Ovary (tissue), 10 donors: ENCODE measurements at places on chromosomes 12 and 14.
A peak's percentile ranks its signal among the peaks of the same experiment; 100 is the strongest.

DNA sequence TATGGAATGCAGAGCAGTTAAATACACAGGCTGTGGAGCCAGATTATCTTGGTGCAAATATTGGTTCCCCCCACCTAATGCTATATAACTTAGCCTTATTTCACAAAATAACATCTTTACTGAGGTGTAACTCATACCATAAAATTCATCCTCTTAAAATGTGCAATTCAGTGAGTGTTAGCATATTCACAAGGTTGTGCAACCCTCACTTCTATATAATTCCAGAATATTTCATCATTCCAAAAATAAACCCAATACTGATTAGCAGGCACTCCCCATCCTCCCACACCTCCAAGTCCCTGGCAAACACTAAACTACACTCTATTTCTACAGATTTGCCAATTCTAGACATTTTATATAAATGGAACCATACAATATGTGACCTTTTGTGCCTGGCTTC lies 116.3 kb upstream of the CNTN1 start:
- DNase-seq = no peak

GRCh38 chr12:116760622-116761020 lies 22.5 kb downstream of the RNFT2 start:
- DNase-seq = no peak

- no peak for DNase-seq
Observed at GRCh38 chr12:28611449-28611848, 421.2 kb downstream of the CCDC91 start.

- no peak for DNase-seq
Observed at GRCh38 chr12:29131539-29131938, 17.5 kb upstream of the FAR2 start.

DNA sequence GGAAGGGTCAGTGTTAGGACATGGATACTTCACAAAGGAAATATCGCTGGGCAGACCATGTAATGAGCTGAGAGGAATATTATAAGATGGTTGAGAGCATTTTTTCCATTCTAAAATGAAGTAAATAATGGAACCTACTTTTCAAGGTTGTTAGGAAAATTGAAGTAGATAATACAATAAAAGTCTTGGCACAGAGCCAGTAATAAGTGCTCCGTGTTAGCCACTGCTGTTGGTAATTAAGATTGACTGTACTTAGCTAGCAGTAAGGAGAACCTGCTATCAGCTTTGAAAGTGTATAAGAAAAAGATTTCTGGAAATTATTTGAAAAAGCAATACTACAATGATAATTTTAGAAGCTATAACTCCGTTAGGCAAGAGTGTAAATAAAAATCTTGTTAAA lies 77.6 kb downstream of the SCAF11 start:
- DNase-seq = no peak

DNA sequence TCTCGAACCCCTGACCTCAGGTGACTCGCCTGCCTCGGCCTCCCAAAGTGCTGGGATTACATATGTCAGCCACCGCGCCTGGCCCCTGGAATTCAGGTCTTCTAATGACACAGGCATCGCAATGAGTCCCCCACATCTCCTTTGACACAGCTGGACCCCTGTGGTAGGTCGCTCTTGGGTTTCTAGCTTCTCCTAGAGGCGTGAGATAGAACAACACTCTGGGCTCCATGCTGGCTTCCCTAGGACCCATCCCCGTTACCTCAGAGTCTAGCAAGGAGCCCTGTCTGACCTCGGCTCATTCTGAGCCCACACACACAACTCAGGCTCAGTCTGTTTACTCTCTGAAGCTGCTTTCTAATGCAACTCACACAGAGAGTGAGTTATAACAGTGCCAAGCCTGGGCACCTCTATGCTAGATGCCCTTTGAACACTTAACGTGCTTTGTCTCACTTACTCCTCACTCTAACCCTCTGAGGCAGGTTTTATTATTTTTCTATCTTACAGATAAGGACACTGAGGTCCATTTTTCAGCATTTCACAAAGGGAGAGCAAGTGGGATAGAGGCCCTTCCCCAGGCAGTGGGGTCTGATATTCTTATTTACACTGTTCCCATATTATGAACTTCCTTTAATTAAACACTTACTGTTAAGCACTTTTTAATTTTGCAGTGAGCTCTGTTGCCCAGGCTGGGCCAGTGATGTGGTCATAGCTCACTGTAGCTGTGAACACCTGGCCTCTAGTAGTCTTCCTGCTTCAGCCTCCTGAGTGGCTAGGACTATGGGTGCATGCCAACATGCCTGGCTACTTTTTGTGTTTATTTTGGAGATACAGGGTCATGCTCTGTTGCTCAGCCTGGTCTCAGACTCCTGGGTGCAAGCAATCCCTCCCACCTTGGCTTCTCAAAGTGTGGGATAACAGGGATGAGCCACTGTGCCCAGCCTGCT lies 40.6 kb upstream of the RBM19 start:
- no peak for DNase-seq

DNA sequence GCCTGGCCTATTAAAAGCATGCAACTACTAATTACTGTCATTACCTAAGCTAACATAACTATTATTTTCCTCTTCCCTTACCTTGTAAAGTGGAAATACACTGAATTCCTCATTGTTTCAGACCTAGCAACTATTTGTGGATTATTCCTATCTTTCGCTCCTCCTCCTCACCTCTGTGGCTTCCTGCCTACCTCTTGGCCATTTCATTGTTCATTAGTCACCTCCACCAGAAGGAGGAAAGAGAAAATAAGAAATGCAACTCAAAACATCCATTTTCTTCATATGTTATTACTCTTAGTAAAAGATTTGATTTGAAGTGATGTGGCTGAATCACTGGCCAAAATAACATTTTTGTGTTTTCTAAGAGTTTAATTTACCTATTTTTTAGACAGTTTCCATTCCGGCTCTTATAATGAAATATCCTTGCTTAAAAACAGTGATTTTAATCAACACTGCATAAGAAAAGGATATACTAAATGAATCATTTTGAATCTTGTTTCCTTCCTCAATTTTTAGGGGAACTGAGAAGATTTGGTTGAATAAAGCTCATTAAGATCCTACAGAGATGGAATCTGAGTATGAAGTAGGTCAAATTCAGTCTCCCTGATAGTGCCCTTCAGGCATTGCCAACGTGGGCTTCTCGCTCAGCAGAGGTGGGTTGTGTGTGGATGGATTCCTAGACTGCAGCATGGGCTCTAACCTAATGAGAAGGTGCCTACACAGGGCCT lies 27.6 kb upstream of the ARHGAP5 start:
- DNase-seq = no peak

DNA sequence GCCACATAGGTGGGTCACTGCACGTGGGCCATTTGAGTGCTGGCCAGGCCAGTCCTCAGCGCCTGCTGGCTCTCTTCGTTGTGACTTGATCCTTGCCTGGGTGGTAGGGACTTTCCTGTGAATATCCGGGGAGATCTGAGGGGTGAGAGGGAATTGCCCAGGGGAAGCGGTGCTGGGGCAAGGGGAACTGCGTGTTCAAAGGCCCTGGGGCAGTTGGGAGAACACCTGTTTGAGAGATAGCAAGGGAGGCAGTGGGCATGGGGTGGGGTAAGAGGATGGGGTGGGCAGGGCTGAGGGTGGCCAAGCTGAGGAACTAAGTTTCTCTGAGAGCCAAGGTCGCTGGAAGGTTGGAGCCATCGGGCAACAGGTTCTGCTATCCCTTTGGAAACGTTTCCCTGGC lies 25.0 kb downstream of the SETD1B start:
- no peak for DNase-seq

- DNase-seq = no peak
Observed at GRCh38 chr12:69579029-69579428, 6.2 kb upstream of the CCT2 start.

GRCh38 chr14:104717646-104718045 lies 6.4 kb upstream of the ADSS1 start:
- no peak for DNase-seq

- DNase-seq = peak; percentile 67
Observed at GRCh38 chr12:7638760-7639555, 26.8 kb downstream of the APOBEC1 start.

GRCh38 chr12:93748672-93749383 lies 71.7 kb downstream of the CRADD start:
- no peak for DNase-seq

DNA sequence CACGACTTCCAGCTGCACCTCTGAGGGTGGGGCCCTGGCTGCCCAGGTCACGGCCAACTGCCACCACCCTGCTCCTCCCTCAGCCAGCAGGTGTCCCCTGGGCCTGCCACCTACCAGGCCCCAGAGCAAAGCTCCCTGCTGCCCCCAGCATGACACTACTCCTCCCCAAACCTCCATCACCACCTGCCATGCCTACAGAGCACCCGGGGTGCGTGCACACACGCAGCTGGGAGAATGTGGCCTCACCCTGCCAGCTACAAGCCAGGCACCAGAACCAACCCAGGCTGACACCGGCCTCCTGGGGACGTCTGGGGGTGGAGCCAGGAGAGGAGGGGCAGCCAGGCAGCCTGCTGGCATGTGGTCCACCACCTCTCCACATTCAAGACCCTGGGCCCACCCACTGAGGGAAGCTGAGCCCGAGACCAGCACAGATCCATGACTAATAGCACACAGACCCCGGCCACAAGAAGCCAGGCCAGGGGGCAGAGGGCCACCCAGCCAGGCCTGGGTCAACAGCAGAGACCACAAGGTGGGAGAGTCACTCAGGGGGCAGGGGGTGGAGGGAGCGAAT lies 3.4 kb downstream of the JAG2 start:
- DNase-seq = no peak

DNA sequence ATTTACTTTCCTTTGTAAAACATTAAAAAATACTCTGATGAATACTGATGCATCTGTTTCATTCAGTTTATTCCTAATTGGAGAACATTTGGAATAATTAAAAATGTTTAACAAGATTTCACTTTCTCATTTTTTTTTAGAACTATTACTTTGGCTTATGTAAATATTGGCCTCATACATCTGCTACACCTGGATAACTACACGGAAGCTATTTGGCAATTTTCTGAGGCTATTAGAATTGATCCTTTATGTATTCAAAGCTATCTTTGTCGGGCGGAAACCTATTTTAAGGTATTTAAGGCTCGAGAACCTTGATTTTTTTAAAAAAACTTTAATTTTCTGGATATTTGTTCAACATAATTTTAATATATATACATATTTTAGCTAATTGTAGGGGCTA lies 196.7 kb downstream of the TTC6 start:
- no peak for DNase-seq

DNA sequence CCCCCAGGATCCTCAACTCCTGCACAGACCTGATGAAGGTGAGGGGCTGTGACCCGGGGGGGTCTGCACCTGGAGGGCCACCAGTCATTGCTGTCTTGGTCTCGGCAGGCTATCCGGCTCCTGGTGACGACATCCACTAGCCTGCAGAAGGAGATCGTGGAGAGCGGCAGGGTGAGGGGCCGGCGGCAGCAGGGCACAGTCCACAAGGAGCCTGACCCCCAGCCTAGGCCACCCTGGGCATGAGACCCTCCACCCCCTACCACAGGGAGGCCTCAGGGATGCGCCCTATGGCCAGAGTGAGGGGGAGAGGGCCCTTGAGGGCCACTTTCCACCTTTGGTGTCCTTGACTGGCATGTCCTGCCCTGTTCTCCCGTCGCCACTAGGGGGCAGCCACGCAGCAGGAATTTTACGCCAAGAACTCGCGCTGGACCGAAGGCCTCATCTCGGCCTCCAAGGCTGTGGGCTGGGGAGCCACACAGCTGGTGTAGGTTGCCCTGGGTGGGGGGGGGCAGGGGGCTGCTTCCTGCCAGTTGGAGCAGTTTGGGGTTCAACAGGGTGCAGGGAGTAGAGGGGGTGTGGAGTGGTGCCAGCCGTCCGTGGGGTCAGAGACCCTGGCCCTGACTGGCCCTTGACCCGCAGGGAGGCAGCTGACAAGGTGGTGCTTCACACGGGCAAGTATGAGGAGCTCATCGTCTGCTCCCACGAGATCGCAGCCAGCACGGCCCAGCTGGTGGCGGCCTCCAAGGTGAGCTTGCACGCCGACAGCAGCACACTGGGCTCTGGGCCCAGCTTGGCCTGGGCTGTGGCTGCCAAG lies 25.0 kb downstream of the HIP1R start:
- DNase-seq = peak; percentile 92

GRCh38 chr12:28222081-28222700 lies 31.9 kb downstream of the CCDC91 start:
- no peak for DNase-seq
